ENCODE measurements at places on chromosomes 13 and 19.
A peak's percentile ranks its signal among the peaks of the same experiment; 100 is the strongest.

DNA sequence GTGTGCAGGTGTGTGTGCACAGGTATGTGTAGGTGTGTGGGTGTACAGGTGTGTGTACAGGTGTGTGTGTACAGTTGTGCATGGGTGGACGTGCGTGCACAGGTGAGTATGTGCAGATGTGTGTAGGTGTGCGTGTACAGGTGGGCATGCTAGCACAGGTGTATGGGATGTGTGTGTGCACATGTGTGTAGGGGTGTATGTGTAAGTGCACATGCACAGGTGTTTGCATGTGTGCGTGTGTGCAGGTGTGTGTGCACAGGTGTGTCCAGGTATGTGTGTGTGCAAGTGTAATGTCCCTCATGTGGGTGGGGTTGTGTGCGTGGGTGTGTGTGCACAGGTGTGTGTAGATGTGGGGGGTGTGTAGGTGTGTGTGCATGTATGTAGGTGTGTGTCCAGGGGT is 27.5 kb upstream of the TFDP1 start:
- DNase-seq = no peak

DNA sequence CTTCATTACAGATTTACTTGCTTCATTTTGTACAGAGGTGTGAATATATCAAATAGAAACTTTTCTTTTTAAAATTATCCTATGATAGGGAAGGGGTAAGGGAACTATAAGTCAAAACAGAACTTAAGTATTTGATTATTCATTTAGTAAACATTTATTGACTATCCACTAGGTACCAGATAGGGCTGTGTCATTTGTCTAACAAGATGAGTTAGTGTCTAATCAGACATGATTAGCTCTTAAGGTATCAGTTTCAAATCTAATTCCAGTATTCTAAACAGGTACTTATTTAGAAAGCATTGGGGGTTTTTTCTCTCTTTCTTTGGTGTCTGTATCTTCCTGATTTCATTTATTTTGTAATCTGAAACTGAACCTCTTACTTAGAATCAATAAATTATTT is 32.2 kb downstream of the CDADC1 start:
- DNase-seq = no peak

- no peak for DNase-seq
Observed at GRCh38 chr19:58509731-58510083, 2.1 kb downstream of the SLC27A5 start.

- DNase-seq = no peak
Observed at GRCh38 chr13:101390461-101390860, 25.8 kb downstream of the NALCN start.

GRCh38 chr19:17716309-17716929 is 2.9 kb upstream of the MAP1S start:
- DNase-seq = no peak

DNA sequence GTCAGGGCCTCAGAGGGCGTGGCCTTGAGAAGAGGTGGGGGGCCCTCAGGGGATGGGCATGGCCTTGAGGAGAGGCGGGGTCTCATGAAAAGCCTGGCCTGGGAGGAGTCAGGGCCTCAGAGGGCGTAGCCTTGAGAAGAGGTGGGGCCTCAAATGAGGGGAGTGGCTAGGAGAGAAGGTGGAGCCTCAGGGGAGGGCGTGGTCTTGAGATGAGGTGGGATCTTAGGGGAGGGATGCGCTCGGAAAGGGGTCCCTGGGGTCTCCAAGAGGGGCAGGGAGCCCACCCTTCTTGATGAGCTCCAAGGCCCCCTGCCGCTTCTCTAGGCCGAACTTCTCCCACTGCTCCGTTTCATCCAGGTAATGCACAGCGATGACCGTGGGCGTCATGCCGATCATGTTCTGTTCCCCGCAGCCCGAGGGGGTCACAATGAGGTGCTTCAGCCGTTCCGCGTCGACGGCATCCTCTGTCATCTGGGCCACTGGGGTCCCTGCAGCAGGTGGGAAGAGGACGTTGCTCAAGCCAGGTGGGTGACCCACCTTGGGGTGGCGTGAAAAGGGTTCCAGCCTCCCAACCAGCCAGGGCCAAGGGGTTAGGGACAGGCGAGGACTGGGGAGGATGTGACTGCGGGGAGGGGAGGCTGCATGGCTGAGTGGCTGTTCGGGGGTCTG is 24.3 kb upstream of the TNFSF14 start:
- DNase-seq = no peak

- peak; percentile 78 for DNase-seq
Observed at GRCh38 chr19:991174-991931, 7.2 kb downstream of the WDR18 start.
